Occipital lobe (tissue), 3 donors: ENCODE measurements at places on chromosomes 5 and 9. TPM values are rescaled to one million over a fixed set of nuclear protein-coding genes. Genes with fewer than 3 reads are reported as not detected.
A peak's percentile ranks its signal among the peaks of the same experiment; 100 is the strongest.

DNA sequence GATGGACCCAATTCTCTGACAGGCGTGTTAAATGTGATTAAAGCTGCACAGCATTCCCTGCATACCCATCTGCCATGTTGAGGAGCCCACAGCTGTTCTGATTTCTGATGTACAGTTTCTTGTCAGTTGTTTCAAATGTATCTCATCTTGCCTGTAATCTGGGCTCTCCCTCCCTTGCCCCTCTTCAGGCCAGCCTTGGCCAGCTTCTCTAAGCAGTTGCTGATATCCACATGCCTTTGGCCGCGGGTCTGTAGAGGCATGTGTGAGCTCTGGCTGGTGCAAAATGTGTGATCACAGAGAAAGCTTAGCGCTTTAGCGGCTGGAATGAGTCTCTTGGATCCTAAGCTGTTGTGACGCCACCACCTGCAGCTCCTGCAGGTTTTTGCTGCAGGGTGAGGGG, 332.0 kb downstream of the MLLT3 start:
- DNase-seq = no peak

SLCO4C1 gene
- total RNA-seq = 0.47 TPM

IL9 gene
- total RNA-seq = not detected

PIP5KL1 gene
- 1.4 TPM for total RNA-seq

RNF130 gene
- 78.0 TPM for total RNA-seq

- DNase-seq = no peak
Measured at GRCh38 chr5:100838048-100838473, 65.0 kb downstream of the ST8SIA4 start.

DNA sequence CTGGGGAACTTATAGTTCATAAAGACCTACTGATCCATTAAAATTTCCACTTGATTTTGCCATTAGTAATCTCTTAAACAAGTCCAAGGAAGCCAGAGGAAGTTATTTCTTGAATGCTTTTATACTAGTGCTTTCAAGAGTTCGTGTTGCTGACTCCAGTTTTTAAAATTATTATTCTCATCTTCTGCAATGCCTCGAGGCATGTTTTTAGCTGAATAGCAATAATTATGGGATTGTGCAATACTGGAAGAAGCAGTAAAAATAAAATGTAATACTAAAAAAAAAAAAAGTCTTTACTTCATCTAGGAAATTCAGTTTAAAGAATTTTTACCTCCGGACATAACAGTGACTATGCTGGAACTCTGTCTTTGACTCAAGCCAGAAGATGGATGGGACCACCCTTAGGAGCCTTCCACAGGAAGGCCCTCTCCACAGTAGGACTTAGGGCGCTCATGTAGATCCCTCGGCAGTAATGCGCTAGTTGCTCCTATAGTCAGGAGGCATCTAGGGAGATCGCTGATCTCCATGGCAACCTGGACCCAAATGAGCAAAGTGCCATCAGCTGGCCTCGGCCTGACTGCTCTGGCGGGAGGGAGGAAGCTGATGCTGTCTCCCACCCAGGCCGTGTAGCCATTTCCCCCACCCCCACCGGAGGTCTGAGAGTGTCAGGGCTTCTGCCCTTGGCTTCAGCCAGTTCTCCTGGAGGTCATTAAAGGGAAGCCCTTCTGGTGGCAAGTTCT, 56.7 kb downstream of the DAPK1 start:
- no peak for DNase-seq

NMUR2 gene
- not detected for total RNA-seq

DNA sequence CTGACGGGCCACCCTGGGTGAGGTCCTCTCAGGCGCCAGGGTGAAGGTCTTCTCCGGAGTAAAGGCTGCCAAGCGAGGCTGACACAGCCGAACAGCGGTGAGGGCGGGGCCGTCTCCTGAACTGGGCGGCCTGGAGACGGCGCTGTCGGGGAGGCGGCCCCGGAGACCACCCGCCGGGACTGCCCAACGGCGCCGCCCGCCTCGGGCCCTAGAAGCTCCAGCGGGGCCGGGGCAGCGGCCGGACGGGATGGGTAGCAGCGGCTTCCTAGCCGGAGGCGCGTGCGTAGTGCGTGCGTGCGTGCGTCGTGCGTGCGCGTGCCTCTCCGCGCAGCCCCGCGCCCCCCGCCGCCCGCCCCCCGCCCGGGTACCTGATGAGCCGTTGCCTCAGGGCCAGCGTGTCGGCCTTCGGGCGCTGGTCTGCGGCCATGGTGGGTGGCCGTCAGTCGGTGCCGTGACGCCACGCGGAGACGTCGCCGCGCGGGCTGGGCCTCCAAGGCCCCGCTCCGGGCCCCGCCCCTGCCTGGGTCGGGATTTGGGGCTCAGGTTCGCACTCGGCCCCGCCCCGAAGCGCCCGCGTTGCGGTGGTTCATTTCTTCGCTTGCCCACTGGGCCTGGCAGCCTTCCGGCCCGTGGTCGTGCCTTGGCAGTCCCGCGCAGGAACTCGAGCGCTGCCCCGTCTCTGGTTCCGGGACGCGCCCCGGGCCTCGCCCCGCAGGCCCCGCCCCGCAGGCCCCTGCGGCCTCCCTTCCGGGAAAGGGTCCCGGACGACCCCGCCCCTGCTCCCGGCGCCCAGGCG, at the start of gene PHYKPL:
Gene PHYKPL (minus strand): TSS at position 679 of the 796 bp plus-strand sequence. CDS start 252 bp downstream, at position 427.
- DNase-seq = peak; percentile 65

DNA sequence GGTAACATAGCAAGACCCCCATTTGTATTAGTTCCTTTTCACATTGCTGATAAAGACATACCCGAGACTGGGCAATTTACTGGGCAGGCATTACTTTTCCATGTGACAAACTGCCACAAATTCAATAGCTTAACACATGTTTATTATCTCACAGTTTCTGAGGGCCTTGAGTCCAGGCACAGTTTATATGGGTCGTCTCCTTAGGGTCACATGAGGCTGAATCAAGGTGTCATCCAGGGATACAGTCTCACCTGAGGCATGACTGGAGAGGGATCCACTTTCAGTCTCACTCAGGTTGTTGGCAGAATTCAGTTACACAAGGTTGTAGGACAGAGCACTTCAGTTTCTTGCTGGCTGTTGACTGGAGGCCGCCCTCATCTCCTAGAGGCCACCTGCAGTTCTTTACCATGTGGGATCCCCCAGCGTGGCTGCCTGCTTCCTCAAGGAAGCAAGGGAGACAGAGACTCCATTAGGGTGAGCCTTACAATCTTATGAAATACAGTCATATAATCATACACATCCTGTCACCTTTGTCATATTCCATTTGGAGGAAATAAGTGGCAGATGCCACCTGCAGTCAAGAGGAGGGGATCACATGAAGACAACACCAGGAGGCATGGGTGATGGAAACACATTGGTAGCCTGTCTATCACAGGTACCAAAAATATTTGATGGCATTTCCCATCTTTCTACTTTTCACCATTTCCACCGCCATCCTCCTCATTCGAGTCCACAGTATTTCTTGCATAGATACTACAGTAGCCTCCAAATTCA, 15.1 kb upstream of the ERAP1 start:
- DNase-seq = no peak

SAXO1 gene
- not detected for total RNA-seq

- no peak for DNase-seq
Measured at GRCh38 chr9:129649726-129650679, 8.1 kb upstream of the ASB6 start.

OMD gene
- 2.5 TPM for total RNA-seq

GRCh38 chr5:64971990-64972389, 203.3 kb downstream of the CWC27 start:
- DNase-seq = no peak

- no peak for DNase-seq
Measured at GRCh38 chr9:102700936-102701335, 294.2 kb upstream of the CYLC2 start.

ZFP62 gene
- 52.3 TPM for total RNA-seq

PLAC8L1 gene
- not detected for total RNA-seq

DBH gene
- total RNA-seq = not detected

INSL6 gene
- total RNA-seq = not detected
